ENCODE measurements at places on chromosomes 4 and X.
A peak's percentile ranks its signal among the peaks of the same experiment; 100 is the strongest.

- no peak for DNase-seq
These were observed 55.7 kb downstream of the ANTXR2 start for GRCh38 chr4:80017125-80017854.

GRCh38 chr4:47073647-47074046, 42.3 kb downstream of the GABRB1 start:
- no peak for DNase-seq

GRCh38 chr4:7880683-7881082, 59.0 kb downstream of the AFAP1 start:
- DNase-seq = no peak

DNA sequence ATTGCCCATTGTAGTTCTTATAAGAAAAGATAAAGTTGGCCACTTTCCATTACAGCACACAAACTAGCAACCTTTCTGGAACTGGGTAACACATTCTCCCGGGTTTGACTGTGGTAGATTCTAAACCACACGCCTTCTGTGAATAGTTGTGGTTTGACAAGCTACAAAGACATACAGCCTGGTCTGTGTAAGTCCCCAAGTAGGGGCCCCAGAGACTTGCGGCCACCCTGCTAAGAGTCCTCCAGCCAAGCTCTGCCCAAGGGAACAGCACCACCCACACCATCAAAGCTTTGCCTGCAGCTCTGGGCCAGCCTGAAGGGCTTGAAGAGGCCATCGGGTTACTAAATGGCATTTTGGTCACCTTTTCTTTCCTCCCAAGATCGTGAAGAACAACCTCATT, 203.4 kb downstream of the MAML3 start:
- DNase-seq = peak; percentile 56

DNA sequence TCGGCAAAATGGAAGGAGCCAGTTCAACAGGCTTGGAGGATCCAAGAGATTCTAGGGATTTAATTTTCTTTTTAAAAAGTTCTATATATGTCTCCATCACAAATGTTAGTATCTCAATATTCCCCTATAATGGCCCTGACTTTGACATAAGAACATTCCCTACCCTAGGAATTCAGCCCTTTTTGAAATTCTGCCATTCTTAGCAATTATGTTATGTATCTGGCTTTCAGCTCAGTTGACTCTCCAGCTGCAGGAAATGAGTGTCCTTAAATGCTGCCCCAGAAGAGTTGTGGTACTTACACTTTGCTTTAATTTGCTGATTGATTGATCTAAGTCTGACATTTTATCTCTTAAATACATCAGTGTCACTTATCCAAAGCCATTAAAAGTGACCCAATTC, 1454.3 kb downstream of the FSTL5 start:
- DNase-seq = no peak

- no peak for DNase-seq
These were observed 93.6 kb downstream of the SLC34A2 start for GRCh38 chr4:25749150-25749794.

DNA sequence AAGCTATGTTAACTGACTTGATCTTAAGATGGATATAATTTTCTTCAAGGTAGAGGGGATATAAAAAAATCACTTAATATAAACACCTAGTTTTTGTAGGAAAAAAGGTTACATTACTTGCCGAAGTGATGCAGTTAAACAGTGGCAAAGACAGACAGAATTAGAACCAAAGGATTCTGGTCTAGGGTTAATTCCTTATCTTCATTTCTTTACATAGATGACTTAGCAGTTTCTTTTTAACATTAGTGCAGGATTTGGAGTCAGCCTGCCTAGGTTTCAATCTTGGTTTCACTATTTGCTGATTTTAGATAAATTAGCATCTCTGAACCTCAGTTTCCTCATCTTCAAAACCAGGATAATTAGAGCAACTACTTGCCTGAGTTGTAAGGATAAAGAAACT, 14.3 kb downstream of the ZAR1 start:
- no peak for DNase-seq

- no peak for DNase-seq
These were observed at the start of gene QRFPR for GRCh38 chr4:121380776-121381462. TSS of gene QRFPR (minus strand) at chr4:121381018. CDS start at chr4:121380647, 371 bp downstream.

- no peak for DNase-seq
These were observed 60.0 kb upstream of the LNX1 start for GRCh38 chr4:53651156-53651735.

GRCh38 chrX:41759817-41760216, 35.8 kb downstream of the GPR82 start:
- peak; percentile 25 for DNase-seq
